ENCODE measurements at places on chromosomes 16 and 17.

- no peak for DNase-seq
Observed at GRCh38 chr17:41848788-41849187, 11.2 kb downstream of the KLHL10 start.

DNA sequence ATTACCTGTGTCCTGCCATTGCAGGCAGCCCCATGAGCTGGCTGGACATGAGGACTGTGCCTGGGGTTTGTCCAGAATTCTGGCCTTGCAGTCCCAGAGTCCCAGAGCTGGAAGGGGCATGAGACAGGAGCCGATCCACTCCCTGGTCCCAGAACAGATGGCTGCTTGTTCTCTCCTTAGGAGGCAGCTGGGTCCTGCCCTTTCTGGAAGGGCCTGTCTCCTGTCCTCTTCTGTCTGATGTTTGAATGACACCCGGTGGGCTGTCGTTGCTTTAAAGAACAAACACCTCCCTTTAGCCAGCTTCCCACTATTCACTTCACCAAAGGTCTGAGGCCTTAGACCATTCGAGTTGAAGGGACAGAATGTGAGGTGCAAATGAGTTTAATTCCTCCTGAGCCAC is 63.8 kb downstream of the RAP1GAP2 start:
- DNase-seq: no peak

DNA sequence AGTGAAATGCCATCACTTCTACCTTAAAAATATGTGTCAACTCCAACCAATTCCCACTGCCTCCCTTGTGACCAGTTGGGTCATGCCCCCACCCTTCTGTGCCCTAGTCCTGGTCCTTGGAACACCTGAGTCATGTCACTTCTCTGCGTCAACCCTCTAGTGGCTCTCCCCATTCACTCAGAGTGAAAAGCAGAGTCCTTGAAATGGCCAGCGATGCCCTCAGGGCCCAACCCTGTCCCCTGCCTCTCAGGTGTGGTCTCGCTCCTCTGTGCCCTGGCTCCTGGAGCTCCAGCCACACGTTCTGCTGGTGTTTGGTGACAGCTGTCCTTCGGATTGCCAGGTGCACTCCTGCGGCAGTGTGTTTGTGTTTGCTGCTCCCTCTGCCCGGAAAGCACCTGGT is 89.2 kb downstream of the SPECC1 start:
- no peak for DNase-seq

- no peak for DNase-seq
Observed at GRCh38 chr16:85655216-85656129, 33.3 kb downstream of the GINS2 start.

GRCh38 chr16:19499006-19499405 is 22.9 kb downstream of the GDE1 start:
- DNase-seq: no peak

- DNase-seq: no peak
Observed at GRCh38 chr17:13851889-13852288, 217.4 kb upstream of the COX10 start.

- DNase-seq: peak; percentile 73
Observed at GRCh38 chr17:50631195-50631907, 3.3 kb upstream of the ABCC3 start.

DNA sequence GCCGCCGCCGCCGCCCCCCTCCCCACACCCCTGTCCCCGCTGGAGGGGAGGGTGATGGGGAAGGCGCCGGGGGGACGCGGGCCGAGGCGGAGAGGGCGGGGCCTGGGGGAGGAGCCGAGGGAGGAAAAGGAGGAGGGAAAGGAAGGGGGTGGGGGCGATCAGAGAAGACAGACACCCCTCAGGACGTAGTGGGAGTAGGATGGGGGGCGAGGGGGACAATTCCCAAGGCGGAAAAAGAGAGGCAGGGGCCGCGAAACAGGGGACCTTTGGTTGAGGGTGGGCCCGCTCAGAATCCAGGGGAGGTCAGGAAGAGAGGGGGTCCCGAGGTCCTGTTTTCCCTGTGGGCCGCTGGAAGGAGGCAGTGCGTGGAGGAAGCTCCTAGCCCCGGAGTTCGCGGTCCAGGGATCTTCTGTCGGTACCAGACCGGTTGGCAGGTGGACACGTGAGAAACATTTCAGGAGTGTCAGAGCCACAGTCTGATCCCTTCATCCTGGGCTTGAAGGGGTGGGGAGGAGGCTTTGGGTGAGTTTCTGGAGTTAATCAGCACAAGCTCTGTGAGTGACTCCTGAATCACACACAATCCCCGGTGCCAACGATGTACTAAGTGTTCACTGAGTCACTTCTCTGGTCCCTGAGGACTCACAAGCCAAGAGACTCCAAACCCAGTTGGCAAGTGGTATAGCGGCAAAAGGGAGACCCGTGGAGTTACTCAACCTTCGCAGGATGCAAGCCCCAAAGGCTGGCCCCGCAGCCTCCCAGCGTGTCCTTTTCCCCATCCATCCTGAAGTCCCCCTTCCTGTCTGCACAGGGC is at the start of gene XYLT1:
XYLT1 (minus strand) TSS at position 53 of the 811 bp plus-strand sequence. CDS start 164 bp downstream, outside the sequence.
- DNase-seq: peak; percentile 51

DNA sequence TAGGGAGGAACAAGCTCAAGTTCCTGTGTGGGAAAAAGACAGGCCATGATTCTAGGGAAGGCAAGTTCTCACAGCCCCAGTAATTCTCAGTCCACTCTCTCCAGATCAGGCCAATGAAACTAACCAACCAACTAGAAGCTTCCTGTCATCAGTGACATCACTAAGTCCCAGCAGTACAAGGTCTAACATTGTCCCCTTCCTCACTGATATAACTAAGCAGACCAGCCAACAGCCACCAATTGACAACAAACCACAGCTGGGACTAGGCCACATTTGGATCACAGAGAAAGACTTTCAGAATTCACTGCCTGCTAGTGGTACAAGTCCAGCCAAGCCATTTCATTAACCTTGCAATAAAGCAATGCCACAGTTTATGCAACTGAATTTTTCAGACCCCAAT is 94.0 kb downstream of the CACNG1 start:
- DNase-seq: no peak

DNA sequence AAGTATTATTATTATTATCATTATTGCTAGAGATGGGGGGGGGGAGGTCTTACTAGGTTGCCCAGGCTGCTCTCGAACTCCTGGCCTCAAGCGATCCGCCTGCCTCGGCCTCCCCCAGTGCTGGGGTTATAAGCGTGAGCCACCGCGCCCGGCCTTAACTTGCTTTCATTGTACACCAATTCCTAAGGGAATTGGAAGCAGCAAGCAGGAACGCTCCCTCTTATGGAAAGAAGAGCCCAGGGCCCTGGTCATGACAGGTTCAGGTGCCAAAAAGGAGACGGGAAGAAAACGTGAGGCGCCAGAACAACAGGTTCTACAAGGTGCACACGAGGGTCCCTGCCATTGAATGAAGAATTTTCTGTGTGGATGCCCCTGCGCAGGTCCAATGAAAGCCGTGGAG is 540 bp upstream of the RPL38 start:
- DNase-seq: peak; percentile 87

DNA sequence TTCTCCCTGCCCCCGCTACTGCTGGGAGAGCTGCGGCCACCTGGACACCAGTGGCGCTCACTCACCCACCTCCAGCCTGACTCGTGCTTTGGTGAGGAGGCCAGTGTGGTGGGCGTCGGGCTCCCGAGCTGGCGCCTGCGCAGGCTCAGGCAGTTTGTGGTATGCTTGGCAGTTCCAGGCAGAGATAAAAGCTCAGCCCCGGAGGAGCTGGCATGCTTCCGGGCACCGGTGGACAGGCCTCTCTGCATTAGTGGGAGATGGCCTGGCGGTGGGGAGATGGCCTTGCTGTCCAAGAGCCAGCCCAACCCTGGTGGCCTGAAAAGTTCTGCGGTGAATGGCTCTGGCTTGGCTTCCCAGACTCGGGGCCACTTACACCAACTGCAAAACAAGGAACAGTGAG is 4.1 kb downstream of the ADGRG1 start:
- DNase-seq: no peak

DNA sequence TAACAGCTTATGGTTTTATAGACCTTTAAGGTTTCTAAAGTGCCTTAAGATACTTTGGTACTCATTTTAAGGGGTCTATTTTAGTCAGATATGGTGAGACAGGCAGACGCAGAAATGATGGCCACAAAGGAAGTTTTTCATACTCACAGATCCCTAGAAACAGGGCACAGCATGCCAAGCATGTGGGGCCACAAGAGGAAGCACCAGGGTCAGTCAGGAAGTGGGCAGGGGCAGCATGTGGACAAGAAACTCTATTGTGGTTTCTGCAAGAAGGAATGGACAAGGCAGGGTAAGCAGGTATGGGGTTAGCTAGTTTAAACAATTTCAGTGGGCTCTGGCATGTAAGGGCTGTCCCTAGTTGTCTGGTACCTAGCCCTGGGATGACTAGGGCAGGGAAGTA is 8.5 kb downstream of the EFCAB3 start:
- no peak for DNase-seq

DNA sequence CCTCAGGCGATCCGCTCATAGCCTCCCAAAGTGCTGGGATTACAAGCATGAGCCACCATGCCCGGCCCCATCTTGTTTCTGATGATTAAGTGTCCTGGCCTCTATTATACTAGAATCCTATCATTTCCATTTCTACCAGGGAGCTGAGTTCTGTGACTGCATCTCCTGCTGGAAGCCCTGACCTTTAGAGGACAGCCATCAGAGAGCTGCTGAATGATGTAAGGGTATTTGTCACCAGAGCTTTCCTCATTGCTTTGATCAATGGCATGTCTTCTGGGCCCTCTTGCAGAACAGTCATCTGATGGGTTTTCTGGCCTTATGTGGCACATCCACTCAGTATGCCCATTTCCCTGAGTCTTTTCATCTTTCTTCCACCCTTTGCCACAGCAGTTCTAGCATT is 39.9 kb downstream of the PSMD12 start:
- no peak for DNase-seq

- DNase-seq: peak; percentile 68
Observed at GRCh38 chr17:80029258-80029974, 6.3 kb downstream of the TBC1D16 start.

DNA sequence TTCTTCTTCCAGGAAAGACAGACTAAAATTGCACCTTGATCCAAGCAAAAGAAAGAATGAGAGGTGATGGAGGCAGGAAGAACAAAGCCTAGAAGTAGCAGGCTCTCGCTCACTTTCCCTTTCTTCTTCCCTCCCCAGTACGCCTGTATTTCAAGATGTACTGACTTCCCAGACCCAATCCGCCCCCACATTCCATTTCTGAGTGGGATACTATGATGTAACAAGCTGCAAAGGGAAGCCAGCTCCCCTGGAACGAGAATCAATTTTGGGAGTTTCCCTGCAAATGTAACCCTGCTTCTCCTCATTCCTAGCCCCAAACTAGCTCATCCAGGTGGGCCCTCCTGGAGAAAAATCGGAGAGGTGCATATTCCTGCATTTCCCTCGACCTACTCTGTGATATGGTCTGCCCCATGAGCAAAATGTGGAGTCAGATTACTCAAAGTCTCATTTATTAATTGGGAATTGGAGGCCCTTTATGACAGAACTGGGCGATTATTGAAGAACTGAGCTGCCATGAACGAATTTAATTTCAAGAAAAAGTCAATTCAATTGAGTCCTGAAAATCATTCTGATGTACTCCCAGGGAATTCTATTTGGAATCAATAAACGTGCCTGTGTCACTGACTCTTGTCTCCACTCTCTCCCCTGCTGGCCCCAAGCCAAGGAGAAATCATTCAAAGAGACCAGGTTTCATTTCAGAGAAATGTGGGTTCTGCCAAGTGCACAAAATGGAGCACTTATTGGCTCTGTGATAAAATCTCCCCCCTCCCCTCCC is 398.9 kb downstream of the SHISA9 start:
- peak; percentile 9 for DNase-seq

- DNase-seq: peak; percentile 96
Observed at GRCh38 chr16:71808593-71809459, at the start of gene AP1G1. AP1G1 (minus strand) TSS chr16:71808834; CDS start chr16:71789479, 19,355 bp downstream.

DNA sequence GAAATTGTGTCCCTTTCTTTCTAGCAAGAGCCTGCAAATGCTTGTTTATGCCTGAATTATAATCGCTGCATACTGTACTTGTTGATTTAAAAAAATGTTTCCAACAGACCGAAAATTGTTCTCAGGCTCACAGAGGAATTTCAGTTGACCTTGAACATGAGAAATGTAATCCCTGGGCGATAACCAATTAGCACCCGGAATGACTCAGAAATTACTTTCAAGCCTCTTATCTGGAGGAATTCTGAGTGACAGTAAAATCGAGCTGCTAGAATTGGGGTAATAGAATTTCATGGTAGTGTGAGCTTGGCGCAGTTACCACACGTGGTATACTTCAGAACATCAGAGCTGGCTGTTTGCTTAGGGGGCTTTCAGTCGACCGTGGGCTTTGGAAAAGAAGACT is 139.1 kb upstream of the CACNG3 start:
- no peak for DNase-seq

DNA sequence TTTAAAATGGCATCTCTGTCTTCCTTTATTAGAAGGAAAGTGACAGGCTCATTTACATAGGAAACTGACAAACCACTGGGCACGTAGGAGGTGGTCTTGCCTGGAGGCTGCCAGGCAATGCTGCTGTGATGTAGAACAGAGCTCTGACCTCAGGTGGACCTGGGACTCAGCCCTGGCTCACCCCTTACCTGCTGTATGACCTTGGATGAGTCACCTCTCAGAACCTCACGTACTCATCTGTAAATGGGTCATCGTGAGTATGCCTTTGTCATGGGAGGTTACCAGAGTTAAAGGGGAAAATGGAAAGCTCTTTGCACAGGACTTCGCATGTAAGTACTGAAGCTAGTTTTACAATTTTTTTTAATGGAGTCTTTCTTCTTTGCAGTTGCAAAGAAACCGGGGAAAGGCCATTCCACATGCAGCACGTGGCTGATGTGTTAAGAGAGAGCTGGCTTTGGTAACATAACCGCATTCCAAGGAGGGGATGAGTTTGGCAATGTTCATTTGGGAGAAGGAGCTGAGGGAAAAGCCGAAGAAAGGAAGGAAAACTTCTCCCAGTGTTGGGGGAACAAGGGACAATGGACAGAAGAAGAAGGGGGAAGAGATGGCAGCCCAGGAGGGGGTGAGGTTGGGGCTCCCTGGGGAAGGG is 37.4 kb upstream of the LONP2 start:
- DNase-seq: no peak

GRCh38 chr17:28719021-28719433 is 758 bp upstream of the RPL23A start:
- DNase-seq: no peak

DNA sequence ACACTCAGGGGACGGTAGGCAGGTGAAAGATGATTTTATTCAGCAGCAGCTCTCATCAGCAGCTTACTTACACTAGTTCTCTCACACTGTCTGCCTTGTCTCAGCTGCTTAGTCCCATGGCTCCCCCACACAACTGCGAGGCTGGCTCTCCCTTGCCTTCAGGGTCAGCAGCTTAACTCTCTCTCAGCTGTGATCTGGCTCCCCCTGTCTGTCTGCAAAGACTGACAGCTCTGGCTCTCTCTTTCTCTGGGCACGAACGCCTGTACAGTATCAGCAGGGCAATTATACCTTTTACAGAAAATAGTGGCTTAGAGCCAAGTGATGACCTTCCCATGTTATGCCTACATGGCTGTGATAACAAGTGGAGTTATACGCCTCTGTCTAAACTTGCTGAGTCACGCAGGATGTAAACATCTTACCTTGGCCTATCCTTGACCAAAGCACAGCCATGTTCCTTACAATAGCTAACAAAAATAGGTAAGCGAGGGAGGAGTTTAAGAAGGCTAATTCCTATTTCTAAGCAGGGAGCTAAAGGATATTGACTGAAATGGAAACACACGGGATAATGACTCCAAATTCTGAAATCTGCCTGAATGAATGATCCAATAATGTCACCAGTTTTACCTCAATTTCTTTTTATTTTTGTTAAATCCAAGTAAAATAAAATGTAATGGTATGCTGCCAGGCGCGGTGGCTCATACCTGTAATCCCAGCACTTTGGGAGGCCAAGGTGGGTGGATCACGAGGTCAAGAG is 1.1 kb upstream of the NDUFAB1 start:
- DNase-seq: peak; percentile 74

- DNase-seq: no peak
Observed at GRCh38 chr17:82959990-82960418, 119.4 kb upstream of the METRNL start.
